ENCODE measurements at places on chromosomes 7 and 10. TPM values are rescaled to one million over a fixed set of nuclear protein-coding genes. Genes with fewer than 3 reads are reported as not detected.

DNA sequence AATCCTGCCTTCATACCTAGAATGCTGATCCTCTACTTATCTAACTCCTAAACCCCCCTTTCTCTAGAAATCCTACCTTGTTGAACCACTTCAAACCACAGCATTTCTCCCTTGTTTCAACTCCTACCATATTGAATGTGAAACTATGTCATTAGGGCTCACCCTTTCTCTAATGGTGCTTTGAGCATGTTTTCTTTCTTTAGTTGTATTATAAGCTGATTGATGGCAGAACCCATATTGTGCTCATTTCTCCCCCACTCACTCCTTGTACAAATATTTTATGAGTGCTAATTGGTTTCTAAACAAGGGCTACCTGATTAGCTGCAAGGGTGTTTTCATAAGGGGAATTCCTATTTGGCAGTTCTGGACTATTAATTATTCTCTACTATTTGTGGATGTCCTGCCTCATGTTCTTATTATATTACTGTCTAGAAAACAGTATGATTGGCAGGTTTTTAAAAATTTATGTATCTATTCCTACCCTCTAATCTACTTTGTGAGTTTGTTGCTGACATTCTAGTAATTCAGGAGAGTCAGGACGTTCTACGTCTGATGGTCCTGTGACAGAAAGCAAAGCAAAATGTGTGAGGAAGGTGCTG, 765.8 kb downstream of the KCNMA1 start:
- no peak overlapping the region for H3K4me3 ChIP-seq
- no peak overlapping the region for H3K27ac ChIP-seq
- no peaks in the 10 kb centered on the region for H3K27me3 ChIP-seq
- peaks cover 9% of the 10 kb centered on the region for H3K4me1 ChIP-seq
- no peak for DNase-seq
- no peaks in the 10 kb centered on the region for H3K36me3 ChIP-seq

GRCh38 chr7:8177109-8177933, 84.6 kb downstream of the ICA1 start:
- no peak for DNase-seq
- H3K27me3 ChIP-seq = no peaks in the 10 kb centered on the region
- H3K4me3 ChIP-seq = no peak overlapping the region
- H3K36me3 ChIP-seq = no peaks in the 10 kb centered on the region
- no peak overlapping the region for H3K27ac ChIP-seq

GRCh38 chr10:2759233-2759632, 308.1 kb upstream of the PFKP start:
- no peak overlapping the region for H3K4me3 ChIP-seq
- H3K27ac ChIP-seq = no peak overlapping the region
- no peaks in the 10 kb centered on the region for H3K27me3 ChIP-seq
- no peaks in the 10 kb centered on the region for H3K4me1 ChIP-seq
- no peak for DNase-seq
- H3K36me3 ChIP-seq = no peaks in the 10 kb centered on the region

GRCh38 chr10:69851306-69851705, 49.6 kb downstream of the COL13A1 start:
- H3K4me3 ChIP-seq = no peak overlapping the region
- DNase-seq = no peak
- H3K4me1 ChIP-seq = no peaks in the 10 kb centered on the region
- no peaks in the 10 kb centered on the region for H3K36me3 ChIP-seq

DNA sequence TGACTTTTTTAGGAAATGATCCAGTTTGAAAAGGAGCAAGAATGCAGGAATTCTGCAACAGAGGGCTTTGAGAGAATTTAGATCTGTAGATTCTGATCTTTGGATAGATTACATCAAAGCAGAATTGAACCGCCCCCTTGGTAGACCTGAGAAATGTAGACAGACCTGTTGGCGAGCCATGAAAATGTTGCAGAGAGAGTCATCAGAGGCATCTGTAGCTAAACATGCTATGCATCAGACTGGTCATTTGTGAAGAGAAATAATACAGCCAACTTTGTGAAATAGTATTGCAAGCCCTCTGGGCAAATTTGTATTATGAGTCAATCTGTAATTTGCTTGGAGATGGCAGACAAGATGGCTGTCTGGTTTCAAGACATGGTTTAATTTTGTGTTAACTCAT, 4.3 kb upstream of the C1GALT1 start:
- peaks cover 31% of the 10 kb centered on the region for H3K4me1 ChIP-seq
- no peak overlapping the region for H3K4me3 ChIP-seq
- H3K27ac ChIP-seq = peak overlapping the region; percentile 86
- H3K27me3 ChIP-seq = no peaks in the 10 kb centered on the region
- peak; percentile 15 for DNase-seq

GRCh38 chr10:127267442-127267841, 71.1 kb upstream of the INSYN2A start:
- no peaks in the 10 kb centered on the region for H3K36me3 ChIP-seq
- H3K4me3 ChIP-seq = no peak overlapping the region
- H3K27me3 ChIP-seq = no peaks in the 10 kb centered on the region
- DNase-seq = no peak
- no peak overlapping the region for H3K27ac ChIP-seq

- no peak overlapping the region for H3K27ac ChIP-seq
- H3K27me3 ChIP-seq = no peaks in the 10 kb centered on the region
- H3K4me3 ChIP-seq = no peak overlapping the region
- no peaks in the 10 kb centered on the region for H3K4me1 ChIP-seq
- no peaks in the 10 kb centered on the region for H3K36me3 ChIP-seq
These were observed 156.1 kb upstream of the PLXDC2 start for GRCh38 chr10:19659920-19660655.

GRCh38 chr7:49333180-49333881, 409.0 kb downstream of the CDC14C start:
- H3K4me3 ChIP-seq = no peak overlapping the region
- no peak overlapping the region for H3K27ac ChIP-seq
- H3K4me1 ChIP-seq = no peaks in the 10 kb centered on the region

DNA sequence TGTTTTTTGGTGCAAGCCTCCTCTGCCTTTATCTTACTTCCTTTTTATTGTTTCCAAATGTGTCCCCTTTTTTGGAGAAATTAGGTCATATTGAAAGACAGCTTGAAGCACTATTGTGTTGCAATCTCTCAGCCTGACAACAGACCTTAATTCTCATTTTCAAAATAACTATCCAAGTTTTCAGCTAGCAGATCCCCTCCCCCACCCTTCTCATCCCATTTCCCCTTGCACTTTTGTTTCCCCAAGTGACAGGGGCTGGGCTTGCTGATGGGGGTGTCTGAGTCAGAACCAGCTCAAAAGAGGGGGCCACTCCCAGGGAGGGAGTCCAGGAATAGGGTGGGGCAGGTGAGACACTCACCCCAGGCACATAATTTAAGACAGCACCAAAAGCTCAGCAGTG, 75.3 kb downstream of the MKI67 start:
- no peak overlapping the region for H3K27ac ChIP-seq
- H3K4me1 ChIP-seq = no peaks in the 10 kb centered on the region
- peak; percentile 3 for DNase-seq
- H3K27me3 ChIP-seq = no peaks in the 10 kb centered on the region
- H3K36me3 ChIP-seq = no peaks in the 10 kb centered on the region
- H3K4me3 ChIP-seq = no peak overlapping the region

DNA sequence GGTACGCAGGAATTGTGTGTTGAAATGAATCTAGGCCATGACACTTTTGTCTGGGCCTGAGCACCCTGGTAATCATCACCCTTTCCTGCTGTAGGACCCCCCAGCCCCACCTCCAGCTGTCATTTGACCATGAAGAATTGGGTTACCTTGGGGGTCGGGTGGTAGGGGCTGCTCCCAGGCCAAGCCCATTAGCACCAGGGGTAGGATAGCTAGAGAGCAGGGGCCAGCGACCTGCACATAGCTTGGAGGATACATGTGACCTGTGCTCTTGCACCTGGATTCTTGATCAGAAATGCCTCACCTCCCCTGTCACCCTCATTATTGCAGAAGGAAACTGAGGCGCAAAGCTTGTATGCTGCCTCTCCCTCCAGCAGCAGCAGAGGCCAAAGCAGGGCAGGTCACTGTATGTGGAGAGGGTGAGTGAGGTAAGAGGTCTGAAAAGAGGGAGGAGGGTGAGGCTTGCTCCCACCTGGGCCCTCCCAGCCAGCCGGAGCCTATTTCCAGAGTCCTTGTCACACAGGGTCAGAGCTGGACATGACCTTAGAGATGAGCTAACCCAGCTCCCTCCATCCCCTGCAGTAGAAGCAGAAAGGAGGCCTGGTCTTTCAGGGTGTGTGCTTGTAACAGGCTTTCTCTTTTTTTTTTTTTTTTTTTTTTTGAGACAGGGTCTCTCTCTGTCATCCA, 35.3 kb upstream of the ANKRD2 start:
- no peak overlapping the region for H3K27ac ChIP-seq
- no peak overlapping the region for H3K4me3 ChIP-seq
- no peak for DNase-seq
- H3K36me3 ChIP-seq = no peaks in the 10 kb centered on the region
- peaks cover 21% of the 10 kb centered on the region for H3K4me1 ChIP-seq

DNA sequence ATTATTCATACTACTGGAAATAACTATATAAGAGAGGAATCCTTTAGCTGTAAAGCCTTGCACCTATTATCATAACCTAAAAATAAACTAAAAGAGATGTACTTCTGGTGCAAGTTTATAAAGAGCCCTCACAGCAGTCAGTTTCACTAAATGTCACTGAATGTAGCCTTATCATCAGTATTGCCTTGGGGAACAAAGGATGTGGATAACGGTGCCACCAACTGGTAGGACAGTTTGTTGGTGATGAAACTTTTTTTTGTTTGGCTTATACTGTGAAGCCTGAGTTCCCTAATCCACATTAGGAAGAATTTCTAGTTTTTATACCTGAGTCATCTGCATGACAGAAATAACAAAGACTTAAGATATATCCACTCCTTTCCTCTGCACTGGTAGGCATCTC, 117.9 kb upstream of the COL1A2 start:
- peaks cover 3% of the 10 kb centered on the region for H3K27me3 ChIP-seq
- no peak for DNase-seq
- H3K4me3 ChIP-seq = no peak overlapping the region
- H3K4me1 ChIP-seq = no peaks in the 10 kb centered on the region
- H3K36me3 ChIP-seq = no peaks in the 10 kb centered on the region
- no peak overlapping the region for H3K27ac ChIP-seq

Gene RBP3
- not detected for total RNA-seq

Gene FAM25G
- not detected for total RNA-seq
